ENCODE measurements at places on chromosomes 12 and 14.

DNA sequence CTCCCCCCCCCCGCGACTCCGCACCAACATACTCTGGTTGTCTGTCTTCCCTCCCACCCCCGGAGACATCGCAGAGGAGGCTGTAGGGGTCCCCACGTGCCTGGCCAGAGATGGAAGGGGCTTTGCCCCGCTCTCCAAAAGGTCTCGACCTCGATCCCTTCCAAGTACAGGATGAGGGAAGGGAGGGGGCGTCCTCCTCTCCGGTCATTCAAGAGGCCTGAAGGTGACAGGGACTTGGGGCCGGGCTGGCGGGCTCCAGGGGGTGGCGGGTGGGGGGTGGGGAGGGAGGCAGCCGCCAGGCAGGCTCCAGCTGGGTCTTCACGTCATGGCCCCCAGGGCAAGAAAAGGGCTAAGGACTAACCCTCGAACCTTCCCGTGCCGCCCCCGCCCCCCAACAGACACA lies 15.1 kb downstream of the TBX3 start:
- DNase-seq: no peak

DNA sequence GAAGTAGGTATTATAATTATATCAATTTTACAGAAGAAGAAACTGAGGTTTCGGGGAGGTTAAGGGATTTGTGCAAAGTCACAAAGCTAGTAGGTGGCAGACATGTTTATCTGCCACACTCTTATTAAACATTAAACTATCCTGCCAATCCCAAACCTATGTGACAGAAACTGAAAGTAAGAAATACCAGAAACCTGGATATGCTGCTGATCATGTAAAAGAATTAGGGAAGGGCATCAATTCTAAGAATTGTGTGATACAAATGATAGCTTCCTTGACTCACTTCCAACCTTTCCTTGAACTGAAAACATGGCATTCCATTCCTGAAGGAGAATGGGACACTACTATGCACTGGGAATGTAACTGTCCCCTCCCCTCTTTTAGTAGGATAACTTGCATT lies 16.9 kb downstream of the TAOK3 start:
- no peak for DNase-seq

GRCh38 chr14:67060546-67060945 lies 128.7 kb upstream of the GARIN2 start:
- DNase-seq: no peak

DNA sequence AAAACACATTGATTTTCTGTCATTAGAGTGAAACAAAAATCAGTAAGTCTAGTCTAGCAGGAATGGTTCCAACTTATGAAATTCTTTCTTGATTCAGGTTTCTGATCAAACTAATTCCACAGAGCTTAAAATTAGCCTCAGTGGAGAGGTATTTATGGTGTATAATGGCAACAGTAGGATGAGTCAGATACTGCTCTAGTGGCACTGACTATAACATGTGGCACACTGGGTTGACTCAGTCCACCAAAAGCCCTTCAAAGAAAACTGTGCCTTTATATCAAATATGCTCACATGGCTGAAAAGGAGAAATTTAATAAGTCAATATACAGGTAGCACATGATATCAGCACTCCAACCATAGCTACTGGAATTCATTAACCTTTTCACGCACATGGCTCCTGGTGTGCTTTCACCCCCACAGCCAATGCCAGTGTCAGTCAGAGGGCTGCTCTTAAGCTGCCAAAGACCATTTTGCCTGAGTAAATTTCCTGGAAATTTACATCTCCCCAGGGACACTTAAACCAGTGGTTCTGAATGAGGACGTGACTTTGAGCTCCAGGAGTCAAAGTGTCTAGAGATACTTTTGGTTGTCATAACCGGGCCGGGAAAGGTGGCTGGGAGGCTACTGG lies 21.7 kb upstream of the CATSPERB start:
- DNase-seq: peak; percentile 43

- DNase-seq: no peak
Measured at GRCh38 chr14:63045234-63045611, at the start of gene KCNH5. Gene KCNH5 (minus strand): TSS chr14:63045458. CDS start chr14:63045186, 272 bp downstream.

- peak; percentile 54 for DNase-seq
Measured at GRCh38 chr12:76274420-76275083, 73.7 kb downstream of the BBS10 start.

Data from RKO (cell line).